Aorta (tissue), 5 donors: ENCODE measurements at places on chromosomes 7 and 10. TPM values are rescaled to one million over a fixed set of nuclear protein-coding genes. Genes with fewer than 3 reads are reported as not detected.

DNA sequence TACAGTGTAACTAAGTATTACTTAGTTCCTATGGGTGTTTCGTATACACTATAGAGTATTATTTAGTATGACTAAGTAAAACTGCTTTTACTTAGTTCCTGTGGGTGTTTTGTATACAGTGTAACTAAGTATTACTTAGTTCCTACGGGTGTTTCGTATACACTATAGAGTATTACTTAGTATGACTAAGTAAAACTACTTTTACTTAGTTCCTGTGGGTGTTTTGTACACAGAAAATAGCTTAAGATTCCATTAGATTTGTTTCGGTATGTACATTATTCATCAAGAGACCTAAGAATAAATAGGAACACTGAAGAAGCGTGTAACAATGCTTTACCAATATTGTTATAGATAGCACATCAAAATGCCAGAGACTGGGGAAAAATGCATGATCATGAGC, 25.0 kb downstream of the IGF2BP3 start:
- DNase-seq: no peak

DNA sequence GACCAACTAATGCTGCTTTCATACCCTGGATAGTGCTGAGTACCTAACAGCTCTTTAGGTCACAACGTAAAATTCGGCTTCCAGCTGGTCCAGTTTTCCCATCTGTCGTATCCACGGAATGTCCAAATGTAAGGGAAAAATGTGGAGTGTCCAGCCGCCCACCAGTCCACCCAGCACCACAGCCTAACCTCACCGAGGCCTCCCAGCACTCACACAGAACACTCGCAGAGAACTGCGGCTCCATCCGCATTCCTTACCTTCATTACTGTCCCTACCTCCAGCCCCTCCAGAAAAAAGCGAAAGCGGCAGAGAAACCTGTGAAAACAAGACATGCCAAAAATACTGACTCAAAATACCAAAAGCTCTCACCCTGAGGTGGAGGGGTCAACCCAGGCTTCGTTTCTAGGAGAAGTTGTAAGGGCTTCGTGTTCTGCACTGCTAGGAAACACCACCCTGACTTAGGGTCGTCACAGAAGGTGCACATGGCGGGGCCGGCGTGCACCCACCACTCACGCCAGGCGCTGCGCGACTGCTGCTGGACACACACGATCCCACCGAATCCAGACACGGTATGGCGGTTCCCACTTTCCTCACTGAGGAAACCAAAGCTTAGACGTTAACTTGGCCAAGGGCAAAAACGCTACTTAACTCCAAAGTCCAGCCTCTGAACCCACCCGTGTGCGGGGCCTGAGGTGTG, 73.9 kb downstream of the AMZ1 start:
- no peak for DNase-seq

GRCh38 chr10:121485436-121486139, 112.7 kb downstream of the FGFR2 start:
- no peak for DNase-seq

DNA sequence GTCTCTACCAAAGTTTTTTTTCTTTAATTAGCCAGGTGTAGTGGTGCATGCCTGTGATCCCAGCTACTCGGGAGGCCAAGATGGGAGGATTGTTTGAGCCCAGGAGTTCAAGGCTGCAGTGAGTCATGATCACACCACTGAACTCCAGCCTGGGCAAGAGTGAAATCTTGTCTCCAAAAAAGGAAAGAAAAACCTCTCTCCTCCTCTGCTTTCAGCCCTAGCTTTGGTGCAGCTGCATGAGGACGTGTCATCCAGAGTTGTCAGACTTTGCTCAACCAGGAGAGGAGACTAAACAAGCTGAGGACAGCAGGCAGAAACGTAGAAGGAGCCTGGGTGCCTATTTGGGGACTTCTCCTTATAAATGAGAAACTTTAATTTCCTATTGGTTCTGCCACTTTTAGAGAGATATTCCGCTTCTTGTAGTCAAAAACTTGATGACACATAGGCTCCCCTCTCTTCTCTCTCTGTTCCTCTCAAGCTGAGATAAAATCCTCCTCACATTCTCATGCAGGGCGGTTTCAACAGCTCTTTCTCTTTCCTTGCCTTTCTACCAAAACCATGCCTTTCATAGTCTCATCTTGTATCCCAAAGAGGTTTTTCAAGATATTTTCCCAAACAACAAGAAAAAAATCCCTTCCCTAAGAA, 205.4 kb downstream of the ARHGAP12 start:
- DNase-seq: no peak

Gene MSMB
- total RNA-seq: not detected

DNA sequence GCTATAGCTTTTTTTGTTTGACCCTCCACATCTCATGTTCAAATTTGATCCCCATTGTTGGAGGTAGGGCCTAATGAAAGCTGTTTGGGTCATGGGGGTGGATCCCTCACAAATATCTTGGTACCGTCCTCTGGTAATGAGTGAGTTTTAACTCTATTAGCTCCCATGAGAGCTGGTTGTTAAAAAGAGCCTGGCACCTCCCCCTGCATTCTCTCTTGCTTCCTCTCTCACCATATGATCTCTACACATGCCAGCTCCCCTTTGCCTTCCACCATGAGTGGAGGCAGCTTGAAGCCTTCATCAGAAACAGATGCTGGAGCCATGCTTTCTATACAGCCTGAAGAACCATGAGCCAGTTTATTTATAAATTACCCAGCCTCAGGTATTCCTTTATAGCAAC, 43.0 kb upstream of the IMMP2L start:
- no peak for DNase-seq
